ENCODE measurements at places on chromosomes 16 and 17.

DNA sequence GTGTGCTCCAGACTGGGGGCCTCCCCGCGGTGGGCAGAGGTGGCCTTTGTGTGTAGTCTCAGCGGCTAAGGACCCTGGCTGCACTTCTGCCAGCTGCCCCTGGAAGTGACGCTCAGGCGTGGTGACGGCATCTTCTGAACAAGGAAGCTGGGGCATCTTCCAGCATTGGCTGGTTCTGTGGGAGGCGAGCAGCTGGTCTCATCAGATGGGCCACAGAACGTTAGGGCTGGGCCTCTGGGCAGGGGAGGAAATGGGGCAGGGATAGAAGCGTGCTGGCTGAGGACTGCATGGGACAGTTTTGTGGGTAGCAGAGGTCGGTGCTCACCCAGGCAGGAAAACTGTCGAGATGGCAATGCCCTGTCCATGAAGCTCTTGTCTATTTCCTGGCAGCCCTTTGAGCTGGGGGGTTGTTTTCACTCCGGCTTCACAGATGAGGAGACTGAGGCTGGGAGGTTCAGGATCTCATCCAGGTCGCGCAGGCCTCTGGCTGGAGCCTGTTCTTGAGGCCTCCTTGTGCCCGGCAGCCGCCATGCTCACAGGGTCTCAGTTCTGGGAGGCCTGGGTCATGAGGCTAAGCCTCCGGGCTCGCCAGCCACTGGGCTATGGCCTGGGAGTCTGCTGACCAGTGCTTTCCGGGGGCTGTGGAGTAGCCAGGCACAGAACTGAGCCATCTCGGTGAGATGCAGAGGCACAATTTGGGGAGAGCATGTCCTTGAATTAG, 16.3 kb downstream of the IRF8 start:
- no peak for DNase-seq

DNA sequence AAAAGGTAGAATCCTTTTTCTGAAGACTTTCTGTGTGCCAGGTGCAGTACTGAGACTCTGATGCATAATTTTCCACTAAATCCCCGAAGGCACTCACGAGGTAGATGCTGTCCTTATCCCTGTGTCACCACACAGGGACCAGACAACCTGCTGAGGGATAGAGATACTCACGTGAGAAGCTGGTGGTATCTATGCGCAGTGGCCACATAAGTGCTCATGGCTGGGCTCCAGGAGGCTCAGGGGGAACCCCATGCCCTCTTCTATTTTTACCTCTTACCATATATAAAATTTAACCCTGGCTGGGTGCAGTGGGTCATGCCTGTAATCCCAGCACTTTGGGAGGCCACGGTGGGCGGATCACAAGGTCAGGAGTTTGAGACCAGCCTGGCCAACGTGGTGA, 38.3 kb downstream of the NT5M start:
- DNase-seq, result no peak

GRCh38 chr17:37305406-37305905, 70.3 kb upstream of the C17orf78 start:
- DNase-seq, result no peak

- no peak for DNase-seq
Measured at GRCh38 chr16:78749745-78750268, 650.4 kb downstream of the WWOX start.

GRCh38 chr16:47008612-47009011, 35.1 kb upstream of the DNAJA2 start:
- DNase-seq, result no peak

- DNase-seq, result no peak
Measured at GRCh38 chr16:75566040-75566757, at the start of gene GABARAPL2. Gene GABARAPL2, plus strand, starts transcription at chr16:75566379. Its CDS starts 108 bp downstream, at chr16:75566487.

Data from astrocyte of the cerebellum (primary cell).